Kidney (tissue), 22 donors: ENCODE measurements at places on chromosomes 2 and 18. TPM values are rescaled to one million over a fixed set of nuclear protein-coding genes. Genes with fewer than 3 reads are reported as not detected.

GRCh38 chr2:38740851-38741731 lies 10.1 kb downstream of the SRSF7 start:
- DNase-seq: no peak

DNA sequence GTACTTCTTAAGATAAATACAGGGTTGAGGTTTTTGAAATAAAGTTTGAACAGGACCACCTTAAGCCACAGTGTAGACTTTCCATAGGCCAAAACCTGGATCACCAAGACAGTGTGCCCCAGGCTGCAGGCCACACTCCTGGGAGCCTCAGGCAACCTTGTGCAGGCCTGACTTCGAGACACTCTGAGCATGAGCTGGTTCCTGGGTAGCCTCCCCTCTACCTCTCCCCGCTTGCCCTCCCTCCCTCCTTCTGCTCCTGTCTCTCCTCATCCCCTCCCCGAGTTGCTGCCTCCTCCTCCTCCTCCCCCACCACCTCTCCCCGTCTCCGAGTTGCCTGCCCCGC lies 10.6 kb upstream of the PROC start:
- DNase-seq: no peak

- no peak for DNase-seq
Observed at GRCh38 chr18:79749251-79750191, 48.2 kb upstream of the KCNG2 start.

DNA sequence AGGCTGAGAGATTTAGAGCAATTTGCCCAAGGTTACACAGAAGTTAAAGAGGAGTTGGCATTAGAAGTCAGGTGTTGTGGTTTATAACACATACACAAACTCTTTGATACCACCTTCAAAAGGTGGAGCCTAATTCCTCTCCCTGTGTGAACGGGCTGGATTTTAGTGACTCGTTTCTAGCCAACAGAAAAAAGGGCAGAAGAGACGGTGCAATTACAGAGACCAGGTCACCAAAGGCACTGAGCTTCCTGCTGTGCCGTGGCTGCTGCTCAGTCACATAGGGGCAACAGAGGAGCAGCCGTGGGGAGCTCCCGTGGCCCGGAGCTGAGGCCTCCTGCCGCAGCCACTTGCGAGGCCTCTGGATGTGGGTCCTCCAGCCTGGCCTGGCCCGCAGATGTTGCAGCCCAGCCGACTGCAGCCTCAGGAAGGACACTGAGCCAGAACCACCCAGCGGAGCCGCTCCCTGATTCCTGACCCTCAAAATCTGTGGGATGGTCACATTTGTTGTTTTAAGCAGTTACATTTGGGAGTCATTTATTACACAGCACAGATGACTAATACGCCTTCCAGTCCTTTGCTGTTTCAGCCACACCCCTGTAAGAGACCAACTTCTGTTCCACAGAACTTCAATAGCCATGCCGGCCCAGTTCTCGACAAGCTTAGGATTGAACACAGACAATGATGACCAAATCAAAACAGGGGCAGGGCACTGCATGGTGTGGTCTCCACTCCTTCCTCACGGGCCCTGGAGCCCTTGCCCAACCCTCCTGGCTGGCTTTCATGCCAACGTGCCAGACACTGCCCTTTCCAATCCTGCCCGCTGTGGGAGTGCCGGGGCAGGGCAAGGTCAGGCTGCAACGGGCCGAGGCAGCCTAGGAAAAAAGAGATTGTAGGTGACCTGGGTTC lies 17.1 kb downstream of the EDAR start:
- no peak for DNase-seq

Gene CDH19
- polyA plus RNA-seq: 0.37 TPM

Gene NYAP2
- polyA plus RNA-seq: not detected

DNA sequence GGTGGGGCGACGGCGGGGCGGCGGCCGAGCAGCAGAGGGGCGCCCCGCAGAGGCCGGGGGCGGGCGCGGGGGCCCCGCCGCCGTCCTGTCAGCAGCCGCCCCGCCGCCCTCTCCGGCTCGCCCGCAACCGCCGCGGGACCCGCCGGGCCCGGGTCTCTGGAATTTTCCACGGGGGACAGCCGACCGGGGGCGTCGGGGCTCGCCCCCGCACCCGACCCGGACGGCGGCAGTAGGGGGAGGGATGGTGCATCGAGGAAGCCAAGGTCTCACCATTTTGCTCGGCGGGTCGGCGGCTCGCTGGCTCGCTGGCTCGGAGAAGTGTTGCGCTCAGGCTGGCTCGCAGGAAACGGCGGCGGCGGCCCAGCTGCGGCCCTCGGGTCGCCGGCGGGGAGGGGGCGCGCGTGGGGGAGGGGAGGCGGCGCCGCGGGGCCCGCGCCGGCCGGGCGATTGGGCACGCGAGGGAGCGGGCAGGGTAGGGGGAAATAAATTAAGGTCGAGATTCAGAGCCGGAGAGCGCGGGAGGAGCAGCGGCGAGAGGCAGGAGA lies 405 bp downstream of the PPP3R1 start:
- DNase-seq: no peak

- DNase-seq: no peak
Observed at GRCh38 chr2:148982282-148982681, 56.2 kb upstream of the LYPD6B start.
